ENCODE measurements at places on chromosomes 1 and 21.

DNA sequence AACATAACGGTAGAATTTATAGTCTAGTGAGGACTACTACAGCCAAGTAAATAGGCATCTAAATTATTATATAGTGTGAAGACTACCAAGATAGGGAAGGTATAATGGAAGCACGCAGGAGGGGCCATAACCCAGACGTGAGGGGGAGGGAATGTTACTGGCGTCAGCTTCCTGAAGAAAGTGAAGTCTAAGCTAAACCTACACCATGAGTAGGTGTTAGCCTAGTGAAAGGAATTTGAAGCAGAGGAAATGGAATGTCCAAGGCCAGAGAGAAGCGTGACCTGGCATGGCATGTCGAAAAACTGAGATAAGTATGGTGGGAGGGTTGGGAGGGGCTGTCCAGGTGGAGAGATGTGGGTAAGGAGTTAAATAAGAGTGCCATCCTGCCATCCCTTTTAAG is 140.5 kb downstream of the SLC44A5 start:
- no peak for DNase-seq

- no peak for DNase-seq
Observed at GRCh38 chr1:66380452-66381212, 153.3 kb upstream of the SGIP1 start.

GRCh38 chr21:36932161-36932816 is 34.2 kb downstream of the HLCS start:
- DNase-seq: no peak

GRCh38 chr1:108878678-108879077 is 1.9 kb downstream of the GPSM2 start:
- no peak for DNase-seq

- no peak for DNase-seq
Observed at GRCh38 chr1:203276916-203277545, 28.3 kb upstream of the BTG2 start.

- DNase-seq: no peak
Observed at GRCh38 chr1:71080230-71080738, 551 bp downstream of the ZRANB2 start.

GRCh38 chr1:227396539-227397353 is 78.5 kb upstream of the CDC42BPA start:
- DNase-seq: no peak

DNA sequence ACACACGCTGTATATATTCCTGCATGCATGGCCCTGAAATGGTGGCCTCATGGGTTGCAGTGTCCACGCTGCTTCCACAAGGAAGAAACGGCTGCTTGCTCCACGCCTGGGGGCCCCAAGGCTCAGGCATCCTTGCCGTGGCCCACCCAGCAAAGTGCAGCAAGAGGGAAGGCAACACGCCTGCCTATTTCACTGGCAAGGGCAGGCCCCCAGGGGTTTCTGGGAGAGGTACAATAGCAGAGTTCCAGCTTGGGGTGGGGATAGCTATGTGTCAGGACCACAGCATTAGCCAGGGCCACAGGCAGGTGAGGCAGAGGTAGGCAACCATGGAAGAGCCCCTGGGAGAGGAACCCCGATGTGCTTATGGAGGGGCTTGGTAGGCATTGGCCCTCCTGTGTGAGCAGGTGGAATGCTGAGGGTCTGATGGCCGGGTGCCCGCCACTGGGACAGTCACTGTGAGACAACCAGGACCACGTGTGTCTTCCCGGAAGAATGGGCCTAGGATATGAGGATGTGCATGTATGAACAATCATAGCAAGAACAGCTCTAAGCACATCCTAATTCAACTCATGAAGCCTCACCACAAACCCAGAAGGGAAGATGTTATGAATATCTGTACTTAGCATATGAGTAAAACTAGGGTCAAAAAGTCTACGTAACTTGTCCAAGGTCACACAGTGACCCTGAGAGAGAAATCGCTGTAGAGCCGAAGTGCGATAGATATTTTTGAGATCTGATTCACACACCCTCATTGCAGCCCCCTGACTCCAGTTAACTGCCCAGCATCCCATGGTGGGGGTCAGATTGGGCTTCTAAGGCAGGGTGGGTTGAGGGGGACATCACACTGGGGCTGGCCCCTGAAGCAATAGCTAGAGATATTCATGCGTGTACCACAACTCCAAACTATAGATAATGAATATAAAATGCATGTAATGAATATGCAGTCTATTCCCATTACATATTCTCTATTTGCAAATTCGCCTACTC is 11.8 kb downstream of the TFF2 start:
- no peak for DNase-seq

- DNase-seq: no peak
Observed at GRCh38 chr1:218573925-218574324, 228.8 kb downstream of the TGFB2 start.

DNA sequence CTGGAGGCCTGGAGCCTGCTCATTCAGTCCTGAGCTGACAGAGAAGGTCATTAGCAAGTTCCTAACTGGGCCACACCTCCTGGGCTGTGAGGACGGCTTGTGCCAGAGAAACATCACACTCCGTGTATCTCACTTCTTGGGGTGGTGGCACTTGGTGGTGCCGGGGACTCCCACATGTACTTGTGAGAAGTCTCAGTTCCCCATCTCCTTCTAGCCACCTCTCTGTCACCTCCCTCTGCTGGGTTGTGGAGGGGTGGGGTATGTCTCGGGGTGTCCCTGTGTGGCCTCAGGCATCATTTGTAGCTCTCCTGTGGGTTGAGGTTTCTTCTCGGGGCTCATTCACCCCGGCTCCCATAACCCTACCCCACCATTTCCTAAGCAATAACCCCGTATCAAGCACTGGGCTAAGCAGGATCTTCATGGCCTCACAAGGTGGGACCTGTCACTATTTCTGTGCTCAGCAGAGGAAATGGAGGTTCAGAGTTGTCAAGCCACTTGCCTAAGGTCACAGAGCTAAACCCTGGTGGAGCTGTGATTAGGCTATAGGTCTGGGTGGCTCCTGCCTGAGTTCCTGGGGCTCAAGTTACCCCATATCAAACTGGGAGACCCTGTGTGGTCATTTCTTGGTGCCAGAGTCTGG is 62.5 kb downstream of the UBIAD1 start:
- no peak for DNase-seq

DNA sequence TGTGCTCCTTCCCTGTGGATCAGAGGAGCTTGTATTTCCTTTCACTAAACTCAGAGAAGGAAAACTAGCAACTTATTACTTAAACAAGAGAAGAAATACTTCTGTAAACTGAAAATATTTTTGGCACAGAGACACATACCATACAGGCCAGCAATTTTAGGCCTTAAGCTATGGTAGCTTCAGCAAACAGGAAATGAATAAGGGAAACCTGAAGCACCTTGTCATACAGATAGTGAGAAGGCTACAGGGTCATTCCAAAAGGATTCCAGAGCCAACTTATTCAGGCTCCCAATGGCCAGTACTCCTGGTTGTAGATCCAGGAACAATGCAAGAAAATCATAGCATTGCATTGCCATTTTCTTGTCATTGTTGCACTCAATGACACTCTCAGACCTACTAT is 9.1 kb upstream of the KYAT3 start:
- no peak for DNase-seq

GRCh38 chr1:205258719-205259118 is 31.0 kb downstream of the TMCC2 start:
- no peak for DNase-seq

Data from activated T-cell treated with anti-CD3 and anti-CD28 coated beads for 4 hours (primary cell).